ENCODE measurements at places on chromosomes 11 and 22.

- no peak for DNase-seq
These were observed 2.5 kb upstream of the SUSD2 start for GRCh38 chr22:24178502-24179440.

GRCh38 chr11:2302306-2302895 lies 588 bp downstream of the TSPAN32 start:
- no peak for DNase-seq

DNA sequence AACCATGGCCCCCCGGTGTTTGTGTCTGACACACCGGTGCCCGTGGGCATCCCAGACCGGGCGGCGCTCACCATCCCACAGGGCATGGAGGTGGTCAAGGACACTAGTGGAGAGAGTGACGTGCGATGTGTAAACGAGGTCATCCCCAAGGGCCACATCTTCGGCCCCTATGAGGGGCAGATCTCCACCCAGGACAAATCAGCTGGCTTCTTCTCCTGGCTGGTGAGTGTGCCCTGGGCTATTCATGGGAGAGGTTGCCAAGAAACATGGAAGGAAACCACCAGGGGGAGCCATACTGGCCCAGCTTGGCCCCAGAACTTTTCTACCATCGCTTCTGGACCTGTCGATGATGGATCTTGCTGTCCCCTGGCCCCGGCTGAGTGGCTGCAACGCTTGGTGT lies 36.5 kb downstream of the PRDM11 start:
- DNase-seq, result no peak

DNA sequence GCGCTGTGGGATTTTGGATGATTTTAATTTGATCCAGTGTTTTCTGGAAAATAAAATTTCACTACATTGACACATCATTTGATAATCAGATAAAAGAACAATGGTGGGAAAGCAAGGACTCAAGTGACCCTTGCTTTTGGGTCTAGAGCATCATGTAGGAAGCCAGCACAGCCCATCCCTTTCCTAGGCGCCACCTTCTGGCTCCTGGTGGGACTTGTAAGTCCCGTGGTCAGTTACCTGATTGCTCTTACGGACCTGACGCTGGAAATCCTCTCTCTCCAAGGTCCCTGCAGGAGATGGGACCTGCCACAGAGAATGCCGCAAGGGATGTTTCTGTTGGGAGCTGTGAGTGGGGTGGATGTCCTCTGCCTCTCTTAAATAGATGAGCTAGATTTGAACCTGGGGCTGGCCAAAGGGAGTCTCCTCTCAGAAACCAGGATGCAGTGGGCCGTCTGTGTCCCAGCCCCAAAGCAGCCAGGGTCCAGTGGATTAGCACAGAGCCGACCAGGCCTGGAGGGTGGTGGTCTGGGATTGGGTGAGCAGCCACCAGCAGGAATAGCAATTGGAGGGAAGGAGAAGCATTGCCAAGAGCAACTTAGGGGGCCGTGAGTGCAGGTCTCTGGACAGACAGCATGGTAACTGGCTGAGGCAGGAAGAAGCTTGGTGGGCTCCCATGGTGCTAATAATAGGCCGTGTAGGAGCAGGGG lies 21.7 kb downstream of the TIMP3 start:
- DNase-seq, result no peak

DNA sequence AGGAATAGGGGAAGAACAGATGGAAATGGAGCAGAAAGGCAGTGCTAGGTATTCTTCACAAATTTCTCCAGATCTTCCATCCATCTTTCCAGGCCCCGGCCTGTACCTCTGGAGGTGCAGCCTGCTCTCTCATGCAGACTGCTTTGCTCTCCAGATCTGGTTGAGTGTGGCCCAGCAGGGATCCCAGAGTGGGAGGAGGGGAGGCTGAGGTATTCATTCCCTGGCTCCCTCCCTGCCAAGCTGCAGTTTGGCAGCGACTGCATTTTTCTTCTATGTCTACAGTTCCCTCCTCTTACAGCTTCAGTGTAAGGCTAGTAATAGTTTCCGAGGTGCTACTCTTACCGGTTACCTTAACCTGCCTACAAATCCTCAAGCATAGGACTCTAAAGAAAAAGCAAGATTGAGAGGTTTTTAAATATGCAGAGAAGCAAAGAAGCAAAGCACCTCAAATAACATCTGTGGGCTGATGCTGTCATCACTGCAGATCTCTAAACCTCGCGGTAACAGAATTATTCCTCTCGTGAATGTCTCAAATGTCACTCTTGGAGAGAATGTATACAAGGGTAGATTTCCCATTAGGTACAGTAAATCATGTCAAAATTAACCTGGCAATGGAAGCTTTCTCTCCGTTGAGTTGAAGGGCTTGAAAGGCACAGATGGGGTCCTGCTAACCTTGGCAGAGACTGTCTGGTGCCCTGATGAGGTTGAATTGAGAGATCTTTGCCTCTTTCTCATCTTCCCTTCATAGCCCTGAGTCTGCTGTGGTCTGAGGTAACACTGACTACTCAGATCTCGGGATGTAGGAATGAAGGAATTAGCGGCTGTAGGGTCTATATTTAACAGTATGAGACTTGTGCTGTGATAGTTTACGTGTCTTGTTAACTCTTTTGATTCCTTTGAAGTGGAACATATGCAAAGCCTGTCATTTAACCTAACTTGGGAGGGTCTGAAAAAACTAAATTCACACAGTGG lies 297.9 kb upstream of the C11orf87 start:
- DNase-seq, result peak; percentile 30

GRCh38 chr11:67060111-67060522 lies 3.5 kb downstream of the RHOD start:
- no peak for DNase-seq

DNA sequence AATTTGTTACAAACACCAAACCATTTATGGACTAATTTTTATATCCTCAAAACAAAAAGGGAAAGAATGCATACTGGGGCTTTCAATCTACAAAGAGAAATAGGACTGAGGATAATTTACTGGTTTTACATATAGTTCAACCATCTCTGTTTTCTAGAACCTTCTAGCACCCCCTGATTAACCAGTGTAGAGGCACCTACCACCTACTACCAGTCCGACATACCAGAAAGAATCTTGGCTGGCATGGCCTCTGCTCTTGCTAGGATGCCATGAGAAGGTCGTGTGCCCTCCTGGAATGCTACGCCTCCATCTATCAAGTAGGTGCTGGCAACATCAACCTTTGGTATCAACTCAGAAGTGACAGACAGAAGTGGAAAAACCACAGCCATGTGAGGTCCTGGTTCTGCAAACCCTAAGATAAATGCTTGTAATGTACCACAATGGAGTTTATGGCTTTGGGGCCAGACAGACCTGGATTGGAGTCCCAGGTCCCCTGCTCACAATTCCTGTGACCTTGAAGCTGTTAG lies 28.2 kb downstream of the MYH9 start:
- DNase-seq, result no peak

DNA sequence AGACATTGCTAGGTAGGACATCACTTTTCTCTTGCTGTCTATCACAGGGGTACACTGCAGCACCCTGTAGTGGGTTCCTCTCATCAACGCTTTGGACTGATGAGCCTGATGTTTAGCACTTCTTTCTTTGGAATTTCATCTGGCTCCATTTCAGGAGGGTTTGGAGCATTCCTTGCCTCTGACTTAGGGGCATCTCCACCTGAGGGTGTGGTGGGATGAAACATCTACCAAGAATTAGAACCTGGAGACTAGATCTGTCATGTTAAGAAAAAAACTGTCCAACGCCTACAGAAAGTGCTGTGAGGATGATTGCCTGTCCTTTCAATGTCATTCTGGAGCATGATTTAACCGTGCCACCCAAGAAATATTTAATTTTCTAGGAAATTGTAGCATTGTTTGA lies 648.4 kb downstream of the ETS1 start:
- no peak for DNase-seq

- DNase-seq, result peak; percentile 35
These were observed 27.6 kb downstream of the RIBC2 start for GRCh38 chr22:45441138-45441537.

DNA sequence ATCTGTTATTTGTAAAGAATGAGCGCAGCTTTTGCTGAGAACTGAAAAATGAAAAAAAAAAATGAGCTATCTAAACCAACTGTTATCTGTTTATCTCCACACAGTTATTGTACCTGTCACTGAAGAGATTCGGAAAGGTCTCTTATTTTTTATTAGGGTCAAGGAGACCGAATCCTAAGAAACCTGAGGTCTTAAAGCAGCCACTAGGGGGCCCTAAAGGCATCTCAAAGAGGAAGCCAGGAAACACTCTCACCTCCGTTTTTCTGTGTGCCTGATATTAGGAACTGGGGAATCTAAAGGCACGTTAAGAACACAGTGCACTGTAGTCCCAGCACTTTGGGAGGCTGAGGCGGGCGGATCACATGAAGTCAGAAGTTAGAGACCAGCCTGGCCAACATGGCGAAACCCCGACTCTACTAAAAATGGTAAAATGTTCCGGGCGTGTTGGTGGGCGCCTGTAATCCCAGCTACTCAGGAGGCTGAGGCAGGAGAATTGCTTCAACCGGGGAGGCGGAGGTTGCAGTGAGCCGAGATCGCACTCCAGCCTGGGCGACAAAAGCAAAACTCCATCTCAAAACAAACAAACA lies 3.5 kb upstream of the LARGE1 start:
- DNase-seq, result peak; percentile 19

- DNase-seq, result no peak
These were observed 136.9 kb upstream of the SYT13 start for GRCh38 chr11:45423036-45423435.

DNA sequence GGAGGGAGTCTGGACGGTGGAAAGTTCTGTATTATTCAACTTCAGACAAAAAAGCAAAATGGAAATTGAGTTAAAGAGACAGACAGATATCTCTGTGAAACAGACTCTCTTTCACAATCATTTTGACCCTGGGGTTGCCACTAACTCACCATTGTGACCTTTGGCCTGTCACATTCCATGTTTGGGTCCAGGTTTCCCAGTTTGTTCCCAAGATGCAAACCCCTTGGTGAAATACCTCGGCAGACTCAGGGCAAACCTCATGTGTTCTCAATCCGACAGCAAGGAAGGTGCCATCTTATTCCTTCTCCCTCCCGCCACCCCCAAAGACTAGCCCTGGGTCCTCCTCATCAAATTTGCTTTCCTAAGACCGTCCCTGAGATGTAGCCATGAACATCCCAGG lies 41.8 kb downstream of the GALNT18 start:
- DNase-seq, result no peak

DNA sequence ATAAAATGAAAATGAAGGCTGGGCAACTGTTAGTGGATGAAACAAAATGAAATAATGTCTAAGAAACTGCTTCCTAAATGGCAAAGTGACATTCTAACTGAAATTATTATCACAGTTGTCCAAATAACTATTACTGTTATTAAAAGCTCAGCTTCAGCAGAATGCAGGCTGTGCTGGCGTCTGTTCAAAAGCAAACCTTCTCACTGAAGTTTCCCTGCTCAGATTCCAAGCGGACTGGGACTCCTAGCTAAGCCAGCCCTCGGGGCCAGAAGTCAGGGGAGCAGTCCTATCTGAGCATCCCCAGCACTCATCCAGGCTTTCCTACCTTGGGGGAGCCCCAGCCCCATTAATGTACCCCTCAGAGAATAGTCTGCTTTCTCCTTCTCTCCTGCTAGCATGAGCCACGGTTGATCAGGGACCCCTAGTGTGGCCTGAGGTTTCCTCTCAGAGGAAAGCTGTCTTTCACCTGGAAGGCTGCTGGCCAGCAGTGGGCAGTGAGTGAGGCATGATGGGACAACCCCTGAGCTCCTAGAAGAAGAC lies 1167.3 kb downstream of the TBC1D22A start:
- no peak for DNase-seq

DNA sequence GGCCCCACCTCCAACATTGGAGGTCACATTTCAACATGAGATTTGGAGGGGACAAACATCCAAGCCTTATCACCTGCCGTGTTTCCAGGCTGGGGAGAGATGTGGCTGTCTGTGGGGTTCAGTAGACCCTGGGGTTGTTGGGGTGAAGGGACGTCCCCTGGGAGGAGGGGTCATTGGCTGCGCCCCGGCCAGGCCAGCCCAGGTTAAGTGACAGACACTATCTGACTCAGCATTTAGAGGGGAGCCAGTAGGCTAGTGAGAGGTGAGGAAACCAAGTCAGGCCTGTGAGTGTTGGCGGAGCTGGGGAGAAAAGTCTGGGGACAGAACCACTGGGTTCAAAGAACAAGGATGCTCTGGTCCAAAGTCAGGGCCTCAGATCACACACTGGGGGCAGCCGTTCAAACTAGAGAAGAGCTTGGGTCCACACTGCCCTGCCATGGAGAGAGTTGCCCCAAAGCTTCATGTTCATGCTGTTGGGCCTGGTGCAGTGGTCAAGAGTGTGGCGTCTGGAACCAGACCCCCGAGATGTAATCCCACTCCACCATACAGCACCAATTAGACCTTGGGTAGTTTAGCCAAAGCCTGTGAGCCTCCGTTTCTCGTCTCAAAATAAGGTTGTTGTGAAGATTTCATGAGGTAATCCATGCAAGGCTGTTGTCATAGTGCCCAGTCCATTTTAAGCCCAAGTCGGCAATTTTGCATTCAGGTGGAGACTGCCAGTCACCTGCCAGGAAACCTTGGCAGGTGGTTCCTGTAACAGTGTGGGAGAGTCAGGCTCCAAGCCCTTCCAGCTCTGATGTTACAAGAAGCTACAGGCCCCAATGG lies 1289.6 kb downstream of the TBC1D22A start:
- no peak for DNase-seq

DNA sequence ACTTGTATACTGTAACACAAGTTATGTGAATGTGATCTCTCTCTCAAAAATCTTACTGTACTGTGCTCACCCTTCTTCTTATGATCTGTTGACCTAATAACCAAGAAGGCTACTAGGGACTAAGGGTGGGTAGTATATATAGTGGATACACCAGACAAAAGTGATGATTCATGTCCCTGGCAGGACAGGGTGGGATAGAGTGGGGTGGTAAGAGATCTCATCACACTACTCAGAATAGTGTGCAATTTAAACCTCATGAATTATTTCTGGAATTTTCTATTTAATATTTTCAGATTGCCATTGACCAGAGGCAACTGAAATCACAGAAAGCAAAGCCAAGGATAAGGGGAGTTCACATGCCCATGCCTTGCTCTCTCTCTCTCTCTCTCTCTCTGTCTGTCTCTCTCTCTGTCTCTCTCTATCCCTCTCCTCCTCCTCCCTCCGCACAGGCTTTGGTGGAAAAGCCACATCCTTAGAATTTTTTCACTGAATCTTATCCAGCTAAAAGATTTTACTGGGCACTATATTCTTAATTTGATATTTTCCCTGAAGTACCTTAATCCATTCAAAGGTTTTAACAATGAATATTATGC lies 12.0 kb upstream of the STK33 start:
- DNase-seq, result no peak

GRCh38 chr11:72080326-72081183 lies at the start of the genes LRRC51 and NUMA1:
Gene LRRC51 (plus strand): TSS chr11:72080850. CDS start chr11:72089084, 8,234 bp downstream.
Gene NUMA1 (minus strand): TSS chr11:72080542. CDS start chr11:72035943, 44,599 bp downstream.
- DNase-seq, result peak; percentile 99

GRCh38 chr11:824292-824880 lies 3.3 kb upstream of the CRACR2B start:
- DNase-seq, result no peak

GRCh38 chr11:77411137-77411707 lies 62.7 kb downstream of the PAK1 start:
- no peak for DNase-seq

GRCh38 chr22:48226026-48227013 lies 1463.9 kb downstream of the TBC1D22A start:
- DNase-seq, result no peak
